Thyroid gland (tissue), 4 donors: ENCODE measurements at places on chromosomes 11 and 22.

GRCh38 chr11:708511-708910 is 2.5 kb downstream of the EPS8L2 start:
- DNase-seq, result no peak

DNA sequence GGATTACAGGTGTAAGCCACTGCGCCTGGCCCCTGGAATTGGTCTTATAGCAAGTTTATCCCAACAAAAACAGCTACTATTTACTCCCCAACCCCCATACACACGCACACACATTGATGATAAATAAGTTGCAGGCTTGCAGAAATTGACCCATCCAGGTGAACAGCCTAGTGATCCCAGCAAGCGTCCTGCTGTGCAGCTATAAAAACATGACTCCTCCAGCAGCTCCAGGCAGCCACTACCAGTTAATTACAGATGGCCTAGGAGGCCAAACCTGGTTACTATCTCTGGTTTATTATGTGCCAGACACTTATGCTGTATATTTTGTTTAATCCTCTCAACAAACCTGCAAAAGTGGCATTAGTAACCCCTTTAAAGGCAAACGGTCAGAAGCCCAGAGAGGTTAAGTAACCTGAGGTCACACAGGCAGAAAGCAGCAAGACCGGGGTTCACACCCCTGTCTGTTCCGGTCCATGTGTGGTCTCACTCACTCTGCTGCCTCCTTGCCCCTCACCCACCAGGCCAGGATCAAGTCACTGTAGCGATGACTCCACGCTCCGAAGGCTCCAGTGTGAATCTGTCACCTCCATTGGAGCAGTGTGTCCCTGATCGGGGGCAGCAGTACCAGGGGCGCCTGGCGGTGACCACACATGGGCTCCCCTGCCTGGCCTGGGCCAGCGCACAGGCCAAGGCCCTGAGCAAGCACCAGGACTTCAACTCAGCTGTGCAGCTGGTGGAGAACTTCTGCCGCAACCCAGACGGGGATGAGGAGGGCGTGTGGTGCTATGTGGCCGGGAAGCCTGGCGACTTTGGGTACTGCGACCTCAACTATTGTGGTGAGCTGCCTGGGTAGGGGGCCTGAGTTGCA is 6.6 kb downstream of the F2 start:
- no peak for DNase-seq

DNA sequence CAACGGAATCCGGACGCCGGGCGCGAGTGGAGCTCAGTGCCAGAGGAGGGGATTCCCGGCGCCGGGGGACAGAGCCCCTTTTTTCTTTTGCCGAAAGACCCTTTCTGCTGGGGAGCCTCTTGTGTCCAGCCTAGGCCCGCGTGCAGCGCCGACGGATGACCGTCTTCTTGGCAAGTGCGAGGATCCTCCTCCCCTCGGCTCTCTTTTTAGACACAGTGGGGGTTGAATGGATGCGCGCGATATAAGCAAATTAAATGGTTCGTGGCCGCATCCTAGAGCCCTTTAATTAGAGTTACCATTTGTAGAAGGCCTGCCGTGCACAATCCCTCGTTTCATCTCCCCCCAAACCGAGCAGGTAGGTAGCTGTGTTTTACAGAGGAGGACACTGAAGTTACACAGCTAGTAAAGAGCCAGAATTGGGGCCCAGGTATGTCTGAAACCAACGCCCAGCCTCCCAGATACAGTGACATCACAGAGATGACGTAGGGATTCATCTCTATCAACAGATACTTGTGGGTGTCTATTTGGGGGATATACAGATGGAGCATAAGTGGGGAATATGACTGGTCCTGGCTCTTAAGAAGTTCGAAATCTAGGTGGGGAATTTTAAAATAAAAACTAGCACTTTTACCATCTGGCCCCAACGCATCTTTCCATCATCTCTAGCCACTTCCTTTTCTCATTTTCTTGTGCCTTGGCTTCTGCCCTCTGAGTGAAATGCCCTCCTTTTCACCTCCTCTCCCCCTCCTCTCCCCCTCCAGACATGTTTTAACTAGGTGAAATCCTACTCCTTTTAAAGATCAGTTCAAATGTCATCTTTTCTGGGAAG is 875 bp downstream of the TCP11L1 start:
- no peak for DNase-seq

- DNase-seq, result no peak
Observed at GRCh38 chr11:35292279-35292678, 127.1 kb downstream of the SLC1A2 start.

DNA sequence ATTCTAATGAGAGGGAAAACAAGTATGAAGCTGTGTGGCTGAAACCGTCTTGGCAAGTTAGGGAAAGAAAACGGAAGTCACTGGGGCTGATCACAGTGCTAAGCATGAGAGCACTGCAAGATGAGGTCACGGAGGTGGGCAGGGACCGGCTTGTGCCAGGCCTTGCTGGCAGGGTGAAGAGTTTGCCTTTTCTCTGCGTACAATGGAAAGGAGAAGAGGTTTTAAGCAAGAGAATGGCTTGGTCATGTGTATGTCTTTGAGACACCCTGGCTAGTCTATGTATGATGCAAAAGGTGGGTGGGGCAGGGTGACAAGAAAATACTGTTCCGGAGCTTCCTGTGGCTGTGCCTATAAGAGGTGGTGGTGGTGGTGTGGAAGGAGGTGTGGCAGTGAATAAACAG is 567.9 kb downstream of the NTM start:
- peak; percentile 78 for DNase-seq

DNA sequence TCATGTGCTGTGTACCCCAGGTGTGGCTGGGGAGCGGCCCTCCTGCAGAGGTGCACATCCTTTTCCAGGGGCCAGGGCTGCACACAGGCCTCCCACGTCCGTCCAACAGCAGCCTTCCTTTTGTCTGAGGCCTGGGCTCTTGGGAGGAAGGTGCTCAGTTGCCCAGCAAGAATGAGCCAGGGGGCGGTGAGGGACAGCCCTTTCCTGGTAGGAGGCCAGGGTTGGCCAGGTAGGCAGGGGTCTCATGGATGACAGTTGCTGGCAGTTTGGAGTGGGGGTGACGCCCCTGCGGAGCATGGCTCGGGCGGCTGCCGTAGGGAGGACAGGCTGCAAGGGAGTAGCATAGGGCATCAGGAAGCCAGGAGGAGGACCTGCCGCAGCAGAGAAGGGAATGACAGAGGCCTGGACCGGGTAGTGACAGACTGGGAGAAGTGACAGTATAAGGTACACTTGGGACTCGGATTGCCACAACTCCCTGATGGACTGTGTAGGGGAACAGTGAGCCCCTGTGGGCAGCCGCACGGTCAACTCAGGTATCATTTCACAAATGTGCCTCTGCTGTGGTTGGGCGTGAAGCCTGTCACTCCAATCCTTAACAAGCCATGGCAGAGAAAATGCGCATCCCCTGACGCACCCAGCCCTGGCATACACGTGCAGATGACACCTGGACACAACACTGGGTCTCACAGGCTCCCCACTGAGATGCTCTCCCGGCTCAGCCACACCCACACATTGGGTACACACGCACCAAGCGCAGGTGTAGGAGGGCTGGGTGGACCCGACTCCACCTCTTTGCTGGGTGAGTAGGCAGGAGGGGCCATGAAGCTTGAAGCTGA is 79.7 kb downstream of the DGCR2 start:
- no peak for DNase-seq

DNA sequence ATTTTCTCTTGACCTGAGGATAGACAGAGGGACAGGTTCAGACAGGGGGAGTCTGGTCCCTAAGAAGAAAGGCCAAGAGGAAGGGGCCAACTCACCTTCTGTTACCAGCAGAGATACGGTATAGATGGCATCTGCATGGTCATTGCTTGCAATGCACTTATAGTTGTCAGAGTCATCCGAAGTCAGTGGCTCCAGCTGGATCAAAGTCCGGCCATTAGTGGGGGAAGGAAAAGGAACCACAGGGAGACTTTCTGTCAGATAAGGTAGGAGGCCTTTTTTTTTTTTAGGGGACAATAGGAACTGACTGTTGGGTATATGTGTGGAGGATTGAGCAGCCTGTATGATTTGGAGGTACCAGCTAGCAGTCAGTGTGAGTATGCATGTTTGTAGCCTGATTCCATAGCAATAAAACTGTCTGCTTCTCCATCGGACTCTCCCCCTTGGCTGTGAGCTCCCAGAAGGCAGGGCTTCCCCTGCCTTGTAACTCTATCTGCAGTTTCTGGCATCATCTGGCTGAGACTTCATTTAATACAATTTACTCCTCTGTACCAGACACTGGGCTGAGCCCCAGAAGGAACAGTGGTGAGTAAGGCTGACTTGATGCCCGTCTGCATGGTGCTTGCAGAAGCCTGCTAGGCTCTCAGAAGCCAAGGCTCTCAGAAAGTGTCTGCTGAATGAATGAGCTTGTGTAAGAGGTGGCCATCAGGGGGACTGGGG is 5.7 kb downstream of the IGSF22 start:
- no peak for DNase-seq

GRCh38 chr22:44780876-44781449 is 28.6 kb downstream of the ARHGAP8 start:
- DNase-seq, result no peak

DNA sequence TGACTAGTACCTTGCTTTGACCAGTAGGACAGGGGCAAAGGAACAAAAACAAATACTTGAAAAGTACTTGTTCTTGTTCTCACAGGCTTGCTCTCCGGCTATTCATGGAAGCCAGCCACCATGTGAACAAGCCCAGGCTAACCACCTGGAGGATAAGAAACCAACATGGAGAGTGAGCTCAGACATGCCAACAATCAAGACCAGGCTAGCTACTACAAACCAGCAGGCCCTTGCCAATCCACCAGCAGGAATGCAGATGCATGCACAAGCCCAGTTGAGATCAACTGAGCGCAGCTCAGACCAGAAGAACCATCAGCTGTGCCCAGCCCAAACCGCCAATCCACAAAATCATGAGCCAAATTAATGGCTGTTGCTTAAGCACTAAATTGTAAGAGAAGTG is 180.1 kb upstream of the ISX start:
- DNase-seq, result no peak

- no peak for DNase-seq
Observed at GRCh38 chr11:16016468-16016829, 339.9 kb downstream of the SOX6 start.

DNA sequence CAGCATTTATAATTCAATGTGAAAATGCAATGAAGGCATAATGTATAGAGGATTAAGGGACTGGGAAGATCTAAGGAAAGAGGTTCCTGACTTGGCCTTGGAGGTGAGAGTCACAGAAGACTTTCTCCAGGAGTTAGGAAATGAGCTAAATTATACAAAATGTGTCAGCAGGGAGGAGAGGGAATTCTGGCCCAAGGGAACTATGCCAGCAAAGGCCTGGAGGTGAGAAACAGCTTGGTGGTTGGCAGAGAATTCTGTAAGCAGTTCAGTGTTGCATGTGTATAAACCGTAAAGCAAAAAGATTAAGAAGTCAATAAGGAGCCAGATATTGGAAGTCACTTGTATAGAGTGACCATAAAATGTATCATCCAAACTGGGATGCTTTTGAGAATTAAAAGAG is 142.2 kb upstream of the SESN3 start:
- DNase-seq, result no peak

DNA sequence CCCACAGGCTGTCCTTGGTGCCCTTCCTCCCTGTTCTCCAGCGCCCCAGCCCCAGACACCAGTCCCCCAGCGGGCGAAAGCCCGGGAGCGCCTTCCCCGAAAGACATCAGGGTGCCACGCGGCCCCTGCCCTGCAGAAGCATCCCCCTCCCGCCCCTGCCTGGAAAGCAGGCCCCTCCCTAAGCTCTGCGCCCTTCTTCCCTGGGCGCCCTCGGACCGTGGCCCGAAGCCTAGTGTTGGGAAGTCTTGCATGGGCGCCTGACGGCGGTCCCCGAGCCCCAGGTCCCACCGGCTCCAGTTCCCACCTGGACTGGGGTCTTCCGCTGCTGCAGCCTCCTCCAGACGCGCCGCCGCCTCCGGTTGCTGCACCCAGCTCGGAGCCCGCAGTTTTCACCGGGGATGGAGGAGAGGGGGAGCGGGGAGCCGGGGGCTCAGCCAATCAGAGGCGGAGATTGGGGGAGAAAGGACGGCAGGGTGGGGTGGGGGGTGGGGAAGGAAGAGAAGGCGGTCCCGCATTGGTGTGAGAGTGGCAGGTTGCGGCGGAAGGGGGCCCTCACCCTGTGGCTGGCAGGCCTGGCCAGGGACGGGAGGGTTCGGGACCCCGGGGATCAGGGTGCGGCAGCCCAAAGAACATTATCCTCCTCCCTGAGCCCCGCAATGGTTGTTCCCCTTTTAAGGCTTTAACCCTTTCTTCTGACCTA is at the start of gene THY1:
Gene THY1 (minus strand): TSS at position 364 of the 700 bp plus-strand sequence. CDS start 2,267 bp downstream, outside the sequence.
- DNase-seq, result no peak

- peak; percentile 88 for DNase-seq
Observed at GRCh38 chr11:73314117-73314961, 6.3 kb downstream of the ARHGEF17 start.

- peak; percentile 38 for DNase-seq
Observed at GRCh38 chr22:22787786-22788459, 99.7 kb upstream of the IGLL5 start.

DNA sequence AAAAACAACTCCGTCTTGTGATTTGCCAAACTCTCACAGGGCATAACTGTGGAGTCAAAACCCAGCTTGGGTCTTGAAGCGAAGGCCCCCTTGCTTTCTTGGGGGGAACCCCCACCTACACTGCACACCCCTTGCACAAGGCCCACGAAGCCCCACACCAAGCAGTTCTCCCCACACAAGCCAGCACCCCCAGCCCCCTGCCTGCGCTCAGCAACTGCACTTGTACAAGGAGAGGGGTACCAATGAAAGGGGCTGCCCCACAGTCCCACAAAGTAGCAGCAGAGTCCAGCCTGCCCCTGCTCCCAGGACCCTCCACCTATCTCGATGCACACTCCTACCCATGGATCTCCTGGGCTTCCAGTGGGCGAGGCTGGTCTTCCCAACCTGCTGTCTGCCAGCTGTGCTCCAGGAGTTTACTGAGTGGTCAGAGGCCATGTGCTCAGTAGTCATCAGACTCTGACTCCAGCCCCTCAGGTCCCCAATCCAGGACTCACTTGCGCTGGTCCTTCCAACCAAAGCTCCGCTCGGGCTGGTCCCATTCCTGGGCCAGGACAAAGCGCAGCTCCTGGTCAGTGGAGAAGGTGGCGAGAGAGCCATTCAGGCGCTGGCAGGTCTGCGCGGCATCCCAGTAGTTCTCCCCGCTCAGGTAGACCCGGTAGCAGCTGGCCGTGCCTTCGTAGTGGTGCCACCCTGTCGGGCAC is 57.7 kb downstream of the DGCR2 start:
- DNase-seq, result no peak

DNA sequence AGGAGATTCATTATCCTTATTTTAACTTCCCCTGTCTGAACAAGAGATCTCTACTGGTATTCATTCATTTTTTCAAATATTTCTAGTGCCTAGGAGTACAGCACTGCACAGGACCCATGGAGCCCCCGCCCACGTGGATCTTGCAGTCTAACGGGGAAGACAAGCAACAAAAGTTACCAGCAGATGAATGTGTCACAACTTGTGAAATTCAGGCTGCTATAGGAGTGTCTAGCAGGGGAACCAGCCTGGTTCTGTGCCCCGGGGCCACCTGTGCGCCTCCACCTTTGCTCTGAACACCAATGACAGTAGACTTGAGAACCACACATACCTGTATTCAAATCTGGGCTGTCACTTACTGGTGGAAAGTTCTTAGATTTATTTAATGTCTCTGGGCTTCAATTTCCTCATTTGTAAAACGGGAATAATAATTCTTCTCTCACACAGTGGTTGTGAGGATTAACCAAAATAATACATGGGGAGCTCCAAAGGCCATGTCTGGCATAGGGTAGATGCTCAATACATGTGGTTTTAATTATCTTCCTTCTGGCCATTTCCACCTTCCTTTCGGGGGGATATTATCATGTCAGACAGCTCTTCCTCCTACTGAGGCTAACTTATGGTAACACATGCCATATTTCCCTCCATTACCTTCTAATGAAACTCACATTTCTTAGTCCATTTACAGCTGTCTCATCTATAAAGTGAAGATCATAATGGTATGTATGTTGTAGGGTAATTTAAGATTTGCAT is 17.8 kb downstream of the POU2AF1 start:
- no peak for DNase-seq
